Effector CD4-positive, alpha-beta T cell (primary cell): ENCODE measurements at places on chromosomes 6 and 20.

- DNase-seq = no peak
Measured at GRCh38 chr6:100112855-100113508, 119.0 kb upstream of the MCHR2 start.

GRCh38 chr6:467671-468082 is 76.1 kb downstream of the IRF4 start:
- no peak for DNase-seq

DNA sequence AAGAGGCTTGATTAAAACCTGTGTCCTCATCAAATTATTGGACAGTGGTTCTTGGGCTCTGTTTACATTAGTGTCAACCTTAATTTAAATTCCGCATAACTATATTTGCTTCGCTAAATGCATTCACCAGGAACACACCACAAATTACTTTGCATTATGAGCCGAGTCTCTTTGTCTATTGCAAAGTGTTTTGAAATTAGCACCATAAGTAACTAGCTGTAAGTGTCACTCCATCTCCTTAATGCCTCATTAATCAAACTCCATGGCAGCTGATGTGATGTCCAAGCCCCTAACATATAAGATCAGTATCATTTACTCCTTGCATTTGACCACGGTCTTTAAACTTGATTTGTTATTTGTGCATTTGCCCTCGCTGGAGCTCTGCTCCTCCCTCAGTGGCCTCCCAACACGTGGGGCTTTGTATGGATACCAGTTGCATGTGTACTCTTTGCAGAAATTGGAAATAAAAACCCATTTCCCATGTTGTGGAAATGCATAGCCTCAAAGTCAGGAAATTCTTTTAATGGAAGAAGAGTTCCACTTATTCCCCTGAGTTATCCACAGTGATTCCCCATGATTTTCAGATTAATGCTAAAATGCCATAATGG is 24.6 kb downstream of the FOXA2 start:
- DNase-seq = no peak

DNA sequence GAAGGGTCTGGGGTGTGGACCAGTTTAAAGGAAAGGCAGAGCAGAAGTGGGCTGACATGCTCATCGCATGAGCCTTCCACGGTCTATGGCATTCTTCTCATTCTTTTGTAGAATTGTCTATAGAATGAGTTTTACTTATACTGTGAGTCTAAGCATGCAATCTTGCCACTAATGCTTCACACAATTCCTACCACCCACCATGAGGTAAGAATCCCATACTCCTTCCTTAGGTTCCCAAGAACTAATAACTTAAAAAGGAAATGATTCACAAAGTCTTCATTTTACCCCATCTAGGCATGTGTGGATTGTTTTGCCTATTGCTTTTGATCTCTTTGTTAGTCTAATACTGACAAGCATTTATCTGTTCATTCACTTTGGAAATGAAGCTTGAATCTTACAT is 195.2 kb downstream of the LY86 start:
- DNase-seq = no peak

- DNase-seq = no peak
Measured at GRCh38 chr20:64188682-64189529, 24.7 kb downstream of the MYT1 start.

DNA sequence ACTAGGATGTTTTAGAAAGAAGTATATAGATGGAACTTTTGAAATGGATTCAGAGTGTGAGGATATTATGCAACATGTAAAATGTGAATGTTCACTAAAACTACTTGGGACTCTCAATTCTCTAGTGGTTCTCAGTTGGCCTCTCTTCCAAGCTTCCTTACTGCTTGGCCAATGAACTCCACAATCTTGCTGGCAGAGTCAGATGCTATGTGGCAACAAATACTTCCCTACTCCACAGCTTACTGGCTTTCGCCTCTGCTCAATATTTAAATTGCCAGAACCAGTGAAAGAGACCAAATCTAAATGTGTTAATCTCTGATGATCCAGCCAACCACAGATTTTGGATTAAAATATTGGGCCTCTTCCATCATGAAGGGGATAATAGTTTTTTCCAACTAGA is 138.4 kb downstream of the HTR1B start:
- no peak for DNase-seq

GRCh38 chr6:6230286-6230685 is 90.2 kb downstream of the F13A1 start:
- DNase-seq = no peak

DNA sequence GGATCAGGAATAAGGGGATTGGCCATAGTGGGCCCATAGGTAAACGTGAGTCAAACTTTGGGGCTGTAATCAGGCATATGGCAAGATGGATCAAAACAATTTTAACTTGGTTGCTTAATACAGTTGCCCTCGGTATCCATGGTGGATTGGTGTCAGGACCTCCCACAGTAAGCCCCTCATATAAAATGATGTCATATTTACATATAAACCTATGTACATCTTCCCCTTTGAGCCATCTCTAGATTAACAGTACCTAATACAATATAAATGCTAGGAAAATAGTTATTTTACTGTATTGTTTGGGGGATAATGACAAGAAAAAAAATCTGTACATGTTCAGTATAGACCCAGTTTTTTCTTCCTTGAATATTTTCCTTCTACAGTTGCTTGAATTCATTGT is 7.4 kb upstream of the ACAT2 start:
- no peak for DNase-seq

DNA sequence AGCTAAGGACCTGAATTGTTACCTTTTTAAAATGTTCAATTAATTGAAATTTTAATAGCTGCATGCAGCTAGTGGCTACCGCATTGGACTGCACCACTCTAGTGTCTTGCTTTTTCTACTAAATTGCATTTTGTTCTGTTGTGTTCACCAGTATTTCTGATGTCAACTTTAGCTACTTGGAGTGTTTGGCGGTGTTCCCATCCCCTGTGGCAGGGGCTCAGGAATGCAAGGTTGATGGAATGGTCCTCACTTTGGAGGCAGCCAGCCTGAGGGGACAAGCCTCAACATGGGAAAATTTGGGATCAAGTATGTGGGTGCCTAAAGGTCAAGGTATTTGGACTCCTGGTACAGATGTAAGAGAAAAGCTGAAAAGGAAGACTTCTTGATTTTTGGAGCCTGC is 230.1 kb upstream of the PRND start:
- DNase-seq = no peak

DNA sequence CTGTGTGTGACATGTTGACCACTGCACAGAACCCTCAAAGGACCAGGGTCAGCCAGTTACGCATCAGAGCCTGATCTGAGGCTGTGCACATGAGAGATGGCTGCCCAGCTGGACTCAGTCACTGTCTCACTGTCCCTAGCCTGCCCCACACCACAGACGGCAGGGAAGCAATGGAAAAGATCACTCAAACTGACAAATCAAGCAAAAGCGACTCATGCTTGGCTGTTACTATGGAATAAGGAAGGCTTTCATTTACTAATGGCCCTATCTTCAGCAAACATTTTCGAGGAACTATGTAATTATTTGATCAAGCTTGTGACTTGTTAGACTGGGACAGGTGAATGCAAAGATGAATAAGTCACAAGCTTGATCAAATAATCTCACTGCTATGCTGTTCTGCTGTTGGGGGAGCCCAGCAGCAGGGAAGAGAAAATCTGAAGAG is 137.0 kb downstream of the SLC23A2 start:
- DNase-seq = no peak

GRCh38 chr6:57134954-57135353 is 37.2 kb upstream of the BAG2 start:
- no peak for DNase-seq

DNA sequence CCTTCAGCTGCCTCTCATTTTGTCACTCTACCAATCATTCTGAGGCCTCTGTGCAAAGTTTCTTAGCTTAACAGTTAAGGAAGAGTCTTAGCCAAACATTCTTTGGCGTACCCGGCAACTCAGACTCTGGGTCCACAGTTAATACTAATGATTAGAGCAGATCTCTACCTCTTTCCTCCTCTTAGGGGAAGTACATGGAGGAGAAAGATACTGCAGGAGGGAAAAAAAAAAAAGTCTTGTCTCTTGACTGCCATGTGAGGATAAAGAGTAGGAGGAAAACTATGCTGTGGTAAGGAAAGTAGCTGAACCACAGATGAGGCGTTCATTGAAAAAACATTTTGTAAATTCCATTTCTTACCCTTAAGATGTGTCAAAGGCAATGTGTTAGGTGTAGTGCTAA is 44.0 kb upstream of the MARCKS start:
- DNase-seq = no peak

DNA sequence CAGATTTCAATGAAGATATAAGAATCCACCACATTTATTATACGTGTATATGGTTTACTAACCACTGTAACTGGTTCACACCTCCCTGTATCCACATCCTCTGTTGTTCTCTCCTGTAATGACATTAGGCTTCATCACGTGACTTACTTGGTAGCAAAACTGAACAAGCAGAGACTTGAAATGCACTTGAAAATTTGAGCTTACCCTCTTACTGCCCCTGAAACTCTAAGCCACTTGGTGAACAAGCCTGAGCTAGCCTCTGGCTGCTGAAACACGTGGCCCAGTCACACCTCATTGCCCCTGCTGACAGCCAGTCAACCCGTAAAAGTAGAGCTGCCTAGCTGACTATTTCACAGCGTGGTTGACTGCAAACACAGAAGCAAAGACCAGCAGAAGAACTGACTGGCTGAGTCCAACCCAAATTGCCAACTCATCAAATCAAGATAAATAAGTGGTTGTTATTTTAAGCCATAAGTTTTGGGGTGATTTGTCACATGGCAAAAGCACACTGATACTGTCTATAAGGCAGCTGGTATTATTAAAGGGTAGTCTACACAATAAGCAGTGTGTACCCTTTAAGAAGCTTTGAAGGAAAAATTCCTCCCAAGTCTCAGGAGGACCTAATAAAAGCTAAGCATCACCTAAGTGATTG is 109.0 kb downstream of the RALGAPA2 start:
- DNase-seq = no peak

DNA sequence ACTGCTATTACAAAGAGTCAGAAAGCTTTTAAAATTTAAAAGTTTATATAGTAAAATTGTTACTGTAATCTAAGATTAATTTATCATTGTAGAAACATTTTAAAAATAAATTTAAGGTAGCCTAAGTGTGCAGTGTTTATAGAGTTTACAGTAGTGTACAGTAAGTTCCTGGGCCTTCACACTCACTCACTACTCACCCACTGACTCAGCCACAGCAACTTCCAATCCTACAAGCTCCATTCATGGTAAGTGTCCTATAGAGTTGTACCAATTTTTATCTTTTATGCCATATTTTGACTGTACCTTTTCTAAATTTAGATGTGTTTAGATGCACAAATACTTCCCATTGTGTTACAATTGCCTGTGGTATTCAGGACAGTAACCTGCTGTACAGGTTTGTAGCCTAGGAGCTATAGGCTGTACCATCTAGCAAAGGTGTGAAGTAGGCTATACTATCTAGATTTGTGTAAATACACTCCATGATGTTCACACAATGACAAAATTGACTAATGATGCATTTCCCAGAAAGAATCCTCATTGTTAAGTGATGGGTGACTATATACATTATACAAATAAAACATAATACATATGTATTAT is 10.2 kb upstream of the TMEM170B start:
- no peak for DNase-seq

- peak; percentile 4 for DNase-seq
Measured at GRCh38 chr20:44642203-44643153, 9.0 kb downstream of the ADA start.

- DNase-seq = no peak
Measured at GRCh38 chr6:80543598-80544222, 437.2 kb downstream of the BCKDHB start.

- peak; percentile 31 for DNase-seq
Measured at GRCh38 chr20:46027245-46027853, 1.7 kb upstream of the SLC12A5 start.

DNA sequence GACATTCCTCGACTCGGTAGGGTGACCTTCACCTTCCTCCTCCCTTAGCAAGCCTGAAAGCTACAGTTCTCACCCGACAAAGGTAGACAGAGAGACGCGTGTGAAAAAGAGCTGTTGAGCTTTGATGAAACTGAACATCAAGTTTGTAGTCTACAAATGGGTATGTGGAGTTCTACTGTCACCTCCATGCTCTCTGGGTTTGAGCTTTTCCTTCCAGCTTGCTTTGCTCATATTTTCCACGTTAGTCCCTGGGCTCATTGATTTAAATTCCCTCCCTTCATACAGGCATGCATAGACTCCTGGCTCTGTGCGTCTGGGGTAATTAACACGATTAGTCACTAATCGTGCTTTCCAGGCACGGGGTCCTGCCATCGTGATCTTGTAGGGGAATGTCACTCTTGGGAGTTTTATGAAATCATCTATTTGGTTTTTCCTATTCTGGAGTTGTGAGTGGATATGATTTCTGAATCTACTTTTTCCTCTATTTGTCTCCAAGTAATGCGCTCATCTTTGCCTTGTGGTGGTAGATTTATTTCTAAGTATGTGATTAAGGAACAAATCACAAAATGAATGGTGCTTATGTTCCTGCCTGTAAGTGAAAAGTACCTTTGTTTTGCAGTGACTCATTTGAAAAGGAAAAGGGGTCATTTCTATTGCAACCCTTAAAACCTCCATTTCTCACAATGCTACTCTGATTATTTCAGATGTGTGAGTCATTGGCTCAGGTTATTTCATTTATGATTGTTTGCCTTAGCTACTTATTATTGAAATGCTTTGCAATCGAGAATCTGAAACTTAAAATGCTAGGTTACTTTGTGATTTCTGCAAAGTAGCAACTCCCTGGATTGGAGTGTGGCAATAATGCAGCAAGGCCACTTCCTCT is 154.6 kb downstream of the ZDHHC14 start:
- DNase-seq = no peak

DNA sequence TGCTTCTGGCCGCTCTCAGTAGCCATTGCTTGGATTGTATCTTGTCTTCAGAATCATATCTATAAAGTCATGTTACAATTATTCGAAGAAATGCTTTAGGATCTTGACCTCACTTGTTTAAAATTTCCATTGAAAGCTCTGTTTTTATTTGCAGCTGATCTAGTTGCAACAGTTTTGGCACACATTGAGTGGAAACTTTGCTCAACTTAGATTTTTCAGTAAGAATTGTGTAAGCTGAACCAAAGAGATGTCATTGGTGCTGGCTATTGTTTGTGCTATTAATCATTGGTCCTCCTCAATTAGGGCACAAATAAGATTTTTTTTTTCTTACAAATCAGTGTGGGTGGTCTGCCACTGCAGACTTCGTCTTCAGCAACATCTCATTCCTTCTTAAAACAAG is 649.2 kb downstream of the MMUT start:
- no peak for DNase-seq

DNA sequence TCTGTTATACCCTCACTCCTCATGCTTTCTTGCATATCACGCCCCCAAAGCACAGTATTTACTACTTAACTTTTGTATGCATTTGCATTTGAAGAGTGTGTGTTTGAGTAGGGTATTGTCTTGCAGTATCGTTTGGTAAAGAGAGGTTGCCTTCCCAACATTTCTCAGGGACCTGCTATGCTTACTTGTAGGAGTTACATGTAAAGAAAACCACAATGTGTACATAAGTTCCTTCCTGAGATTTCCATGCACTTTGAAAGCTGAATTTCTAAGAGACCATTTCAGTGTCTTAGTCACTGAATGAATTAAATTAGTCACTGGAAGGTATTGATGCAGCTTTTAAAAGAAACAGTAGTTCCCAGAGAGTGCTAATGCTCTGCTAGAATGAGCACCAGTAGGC is 159.3 kb upstream of the LAMA2 start:
- no peak for DNase-seq

- no peak for DNase-seq
Measured at GRCh38 chr6:45148711-45149341, 179.3 kb upstream of the RUNX2 start.
